ENCODE measurements at places on chromosomes 12 and 14.

GRCh38 chr14:31027847-31028246 lies 1.7 kb upstream of the STRN3 start:
- no peak for DNase-seq

GRCh38 chr14:52910572-52910971 lies 40.3 kb downstream of the FERMT2 start:
- DNase-seq: no peak

- no peak for DNase-seq
These were observed 131.7 kb downstream of the MIPOL1 start for GRCh38 chr14:37329189-37330001.

DNA sequence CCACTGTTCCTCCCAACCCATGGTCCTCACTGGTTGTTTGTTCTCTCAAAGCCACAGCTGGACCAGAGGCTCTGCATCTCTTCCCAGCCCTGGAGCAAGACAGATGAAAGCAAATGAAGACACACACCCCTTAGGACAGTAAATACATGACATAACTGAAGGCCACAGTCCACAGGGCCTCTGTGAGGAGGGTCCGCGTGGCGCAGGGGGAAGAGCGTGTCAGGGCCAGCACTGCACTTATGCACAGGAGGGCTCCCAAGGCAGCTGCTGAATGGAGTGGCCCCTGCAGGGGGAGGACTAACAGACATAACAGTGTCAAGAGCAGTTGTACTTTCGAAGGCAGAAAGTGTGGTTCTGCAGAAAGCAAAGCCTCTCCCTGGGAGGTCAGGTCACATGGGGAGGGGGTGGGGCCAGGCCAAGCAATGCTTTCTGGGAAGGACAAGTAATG lies 79.9 kb downstream of the CHGA start:
- no peak for DNase-seq

- no peak for DNase-seq
These were observed 8.1 kb downstream of the COCH start for GRCh38 chr14:30882431-30882830.

DNA sequence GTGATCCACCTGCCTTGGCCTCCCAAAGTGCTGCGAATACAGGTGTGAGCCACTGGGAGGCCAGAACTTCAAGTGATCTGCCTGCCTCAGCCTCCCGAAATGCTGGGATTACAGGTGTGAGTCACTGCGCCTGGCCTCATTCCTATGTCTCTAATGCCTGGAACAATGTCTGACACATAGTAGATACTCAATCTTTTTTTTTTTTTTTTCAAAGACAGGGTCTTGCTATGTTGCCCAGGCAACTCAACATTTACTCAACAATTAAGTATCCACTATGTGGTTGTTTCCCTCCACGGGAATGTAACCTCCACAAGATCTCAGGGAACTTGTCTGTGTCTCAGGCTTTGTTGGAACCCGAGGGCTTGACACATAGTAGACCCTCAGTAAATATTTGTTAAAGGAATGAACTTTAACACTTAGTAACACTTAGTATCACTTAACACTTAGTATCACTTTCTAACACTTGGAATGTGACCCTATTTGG lies 3.0 kb upstream of the TMEM120B start:
- no peak for DNase-seq

- DNase-seq: no peak
These were observed 179.6 kb downstream of the TMTC2 start for GRCh38 chr12:82866227-82866775.

DNA sequence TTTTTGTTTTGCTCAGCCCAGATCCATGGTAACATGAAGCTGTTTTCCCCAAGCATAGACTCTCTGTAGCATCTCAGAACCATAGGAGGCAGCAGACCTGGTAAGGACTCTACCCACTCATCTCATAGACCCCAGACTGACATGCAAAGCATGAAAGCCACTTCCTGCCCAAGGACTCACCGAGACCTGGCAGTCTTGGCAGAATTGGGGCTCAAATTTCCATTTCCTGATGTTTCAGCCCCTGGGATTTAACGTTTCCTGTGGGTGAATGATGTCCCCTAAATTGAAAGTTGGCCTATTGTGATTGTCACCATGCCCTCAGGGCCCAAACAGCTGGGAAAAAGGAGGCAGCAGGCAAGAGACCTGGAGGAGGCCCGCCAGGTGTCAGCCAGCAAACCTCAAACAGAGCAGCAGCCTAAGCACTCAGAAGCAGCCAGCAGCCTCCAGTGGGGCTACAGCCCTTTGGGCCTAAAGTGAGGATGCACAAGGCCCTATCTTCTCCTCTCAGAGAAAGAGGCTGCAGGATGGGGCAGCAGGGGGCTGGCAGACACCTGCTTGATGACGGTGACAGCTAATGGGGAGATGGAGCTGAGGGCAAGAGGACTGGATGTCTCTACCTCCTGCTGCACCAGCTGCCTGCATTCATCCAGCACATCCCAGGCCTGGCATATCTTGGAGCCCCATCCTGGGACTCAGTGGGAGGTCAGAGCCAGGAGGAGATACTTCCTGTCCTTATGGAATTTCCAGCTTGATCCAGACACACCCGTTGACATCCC lies 8.5 kb downstream of the KRT85 start:
- peak; percentile 31 for DNase-seq

- DNase-seq: no peak
These were observed 38.6 kb downstream of the SYNE2 start for GRCh38 chr14:63891148-63891975.

- DNase-seq: no peak
These were observed 145.3 kb downstream of the HELB start for GRCh38 chr12:66447643-66448042.

DNA sequence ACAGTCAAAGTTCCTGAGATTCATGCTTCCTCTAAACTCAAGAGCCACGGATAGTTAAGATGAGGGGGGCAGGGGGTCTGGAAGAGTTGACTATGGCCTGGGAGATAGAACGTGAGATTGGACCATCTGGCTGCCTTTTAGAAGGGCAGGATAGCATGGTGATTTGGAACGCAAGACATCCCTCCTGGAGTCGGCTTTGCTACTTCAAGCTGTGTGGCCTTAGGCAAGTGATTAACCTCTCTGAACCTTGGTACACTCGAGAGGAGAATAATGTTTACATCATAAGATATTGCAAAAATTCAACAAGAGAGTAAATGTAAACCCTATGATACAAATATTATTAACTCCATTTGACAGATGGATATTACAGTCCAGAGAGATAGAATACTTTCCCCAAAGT lies 49.7 kb downstream of the RPH3A start:
- DNase-seq: no peak

- DNase-seq: no peak
These were observed 342.6 kb downstream of the NOVA1 start for GRCh38 chr14:26255213-26255612.

- DNase-seq: no peak
These were observed 22.3 kb upstream of the CATSPERB start for GRCh38 chr14:91754185-91754584.

GRCh38 chr12:127896661-127897060 lies 370.3 kb upstream of the TMEM132C start:
- no peak for DNase-seq

DNA sequence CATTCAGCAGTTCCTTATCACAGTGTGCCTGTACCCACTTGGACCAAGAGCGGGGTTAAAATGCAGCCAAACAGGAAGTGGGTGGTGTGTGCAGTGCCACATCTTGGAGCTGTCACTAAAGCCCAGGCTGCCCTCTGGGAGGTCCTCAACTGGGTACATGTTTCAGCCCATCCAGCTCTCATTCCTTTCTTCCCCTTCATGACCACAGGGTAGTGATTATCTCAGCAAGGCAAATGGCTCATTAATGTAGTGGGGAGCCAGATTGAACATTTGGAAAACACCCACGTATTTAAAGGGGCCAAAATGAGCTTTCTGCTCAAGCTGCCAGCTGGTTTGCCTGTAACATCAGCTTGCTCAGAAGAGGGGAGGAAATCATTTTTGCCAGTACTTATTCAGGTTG lies 210.8 kb upstream of the BTG1 start:
- DNase-seq: no peak

GRCh38 chr12:6059221-6059620 lies 65.2 kb downstream of the VWF start:
- DNase-seq: no peak

- no peak for DNase-seq
These were observed 8.4 kb downstream of the PPP2R3C start for GRCh38 chr14:35113308-35113950.

GRCh38 chr14:63248211-63248610 lies 44.0 kb downstream of the RHOJ start:
- DNase-seq: no peak

DNA sequence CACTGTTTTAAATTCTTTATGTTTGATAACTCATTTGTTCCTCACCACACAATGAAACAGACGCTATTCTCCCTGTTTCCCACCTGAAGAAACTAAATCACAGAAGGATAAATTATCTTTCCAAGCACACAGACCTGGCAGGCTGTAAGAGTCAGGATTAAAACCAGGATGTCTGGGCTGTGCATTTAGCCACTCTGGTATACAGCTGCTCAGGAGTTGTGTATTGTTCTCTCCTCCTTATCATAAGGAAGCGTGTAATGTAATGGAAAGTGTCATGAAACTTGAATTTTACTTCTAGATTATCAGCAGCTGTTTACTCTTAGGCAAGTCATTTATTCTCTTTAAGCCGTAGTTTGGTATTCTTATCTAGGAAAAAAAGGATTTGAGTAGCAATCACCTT lies 154.8 kb upstream of the LRIG3 start:
- no peak for DNase-seq

DNA sequence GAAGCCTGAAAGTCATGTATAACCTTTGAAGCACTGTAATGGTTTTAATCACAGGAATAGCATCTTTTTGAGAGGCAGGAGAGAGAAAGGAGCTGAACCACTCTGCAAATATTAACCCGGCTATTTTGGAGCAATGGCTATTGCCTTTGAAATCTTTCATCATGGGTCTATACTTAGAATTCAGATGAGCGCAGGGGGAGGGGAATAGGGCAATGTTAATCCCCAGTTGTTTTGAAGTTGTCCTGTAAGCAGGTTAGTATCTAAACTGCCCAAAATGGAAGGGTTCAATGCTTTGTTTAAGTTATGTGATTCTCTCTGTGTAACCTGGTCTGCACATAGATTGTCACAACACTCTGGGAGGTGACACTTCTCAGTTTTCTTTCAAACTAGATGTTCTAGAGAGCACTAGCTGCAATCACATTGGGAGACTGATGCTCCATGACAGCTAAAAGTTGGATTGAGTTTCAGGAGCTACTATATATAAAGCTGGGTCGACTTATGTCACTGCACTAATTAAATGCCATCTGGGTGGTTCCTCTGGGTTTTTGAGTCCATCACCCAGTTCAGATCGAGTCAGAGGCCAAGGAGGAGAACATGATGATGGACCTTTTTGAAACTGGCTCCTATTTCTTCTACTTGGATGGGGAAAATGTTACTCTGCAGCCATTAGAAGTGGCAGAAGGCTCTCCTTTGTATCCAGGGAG lies at the start of gene MYF6:
MYF6 (plus strand) TSS at position 509 of the 704 bp plus-strand sequence; CDS start at position 595, 86 bp downstream.
- no peak for DNase-seq

- DNase-seq: no peak
These were observed 375.3 kb upstream of the KITLG start for GRCh38 chr12:88955531-88955930.

- DNase-seq: no peak
These were observed 2.4 kb upstream of the RXYLT1 start for GRCh38 chr12:63777340-63777739.

DNA sequence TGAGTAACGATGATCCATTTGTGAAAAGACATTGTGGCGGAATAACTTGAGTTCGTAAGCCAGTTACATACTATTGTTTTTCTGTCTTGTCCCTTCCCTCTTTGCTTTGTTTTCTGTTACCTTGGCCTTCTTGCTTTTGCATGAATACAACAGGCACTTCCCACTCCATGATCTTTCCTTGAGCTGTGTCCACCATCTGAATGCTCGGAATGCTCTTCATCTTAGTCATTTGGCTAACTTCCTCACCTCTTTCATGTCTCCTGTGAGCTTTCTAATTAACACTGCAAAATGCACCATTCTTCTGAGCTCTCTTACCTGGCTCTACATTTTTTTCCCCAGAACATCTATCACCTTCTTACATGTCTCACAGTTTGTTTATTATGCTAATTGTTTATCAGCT lies 10.0 kb downstream of the KNTC1 start:
- DNase-seq: no peak

- peak; percentile 81 for DNase-seq
These were observed 415.4 kb upstream of the CCDC196 start for GRCh38 chr14:66070542-66071319.

GRCh38 chr12:85273381-85274314 lies 6.4 kb upstream of the ALX1 start:
- DNase-seq: no peak

DNA sequence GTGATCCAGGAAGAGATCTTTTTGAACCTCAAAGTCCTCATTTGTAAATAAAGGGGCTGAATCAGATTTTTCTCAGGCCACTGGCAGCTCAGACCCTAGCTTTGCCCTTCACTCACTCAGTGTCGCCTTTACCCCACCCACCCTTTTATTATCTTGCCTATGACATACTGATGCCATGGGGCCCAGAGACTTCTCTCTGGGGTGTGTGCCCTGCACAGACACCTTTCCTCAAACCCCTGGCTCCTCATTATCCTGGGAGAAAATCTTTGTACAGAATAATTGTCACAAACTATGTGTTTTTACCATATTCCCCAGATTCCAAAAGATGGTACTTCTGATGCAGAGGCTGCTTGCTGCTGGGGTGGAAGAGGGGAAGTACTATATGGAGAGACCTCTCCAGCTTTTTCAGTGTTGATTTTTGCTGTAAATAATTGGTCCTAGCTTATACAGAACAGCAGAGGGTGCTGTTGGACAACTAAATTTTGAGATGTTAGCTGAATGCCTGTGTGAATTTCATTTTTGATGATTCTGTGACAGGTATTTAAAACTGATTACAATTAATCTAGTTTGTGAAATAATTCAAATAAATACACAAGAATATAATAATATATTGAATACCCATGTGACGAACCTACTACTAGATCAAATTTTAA lies 53.9 kb upstream of the DCD start:
- no peak for DNase-seq

DNA sequence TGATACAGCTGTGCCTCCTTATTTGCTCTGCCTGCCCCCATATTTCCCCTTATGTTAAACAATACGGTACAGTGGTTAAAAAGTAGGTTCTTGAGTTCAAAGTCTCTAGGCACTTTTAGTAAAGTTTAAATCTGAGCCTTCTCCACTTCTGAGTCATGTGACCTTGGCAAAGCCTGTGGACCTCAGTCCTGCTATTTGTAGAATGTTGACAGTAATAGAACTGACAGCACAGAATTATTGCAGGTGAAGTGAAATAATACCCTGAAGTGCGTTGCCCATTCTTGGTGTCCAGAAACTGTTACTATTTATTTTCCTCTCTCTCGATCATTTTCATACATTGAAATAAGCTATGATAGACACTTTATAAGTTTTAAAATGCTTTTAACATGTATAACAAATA lies 499.7 kb downstream of the EGLN3 start:
- DNase-seq: no peak

DNA sequence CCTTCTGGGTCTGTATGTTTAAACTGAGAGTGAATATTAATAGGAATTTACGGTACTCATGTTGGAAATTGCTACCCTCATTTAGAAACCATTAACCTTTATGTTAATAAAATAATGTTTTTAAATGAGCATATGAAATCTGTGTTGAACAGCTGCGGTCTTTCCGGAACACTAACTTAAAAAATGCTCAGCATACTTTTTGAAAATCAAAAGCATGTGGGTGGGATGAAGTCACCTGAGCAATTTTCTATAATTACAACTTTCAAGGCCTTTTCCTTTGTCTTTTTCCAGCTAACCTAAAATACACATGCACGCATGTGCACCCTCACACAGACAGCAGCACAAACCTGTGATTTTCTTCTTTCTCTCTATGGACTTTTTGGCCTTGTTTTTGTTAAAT lies 39.8 kb downstream of the BORCS5 start:
- DNase-seq: no peak

- DNase-seq: no peak
These were observed 174.1 kb upstream of the PRICKLE1 start for GRCh38 chr12:42763682-42764081.
